ENCODE measurements at places on chromosomes 12 and 14. TPM values are rescaled to one million over a fixed set of nuclear protein-coding genes. Genes with fewer than 3 reads are reported as not detected.

Gene CMAS
- 40.3 TPM for polyA plus RNA-seq

Gene EPYC
- polyA plus RNA-seq = not detected

Gene PIANP
- not detected for polyA plus RNA-seq

- DNase-seq = no peak
These were observed 37.2 kb downstream of the SUPT16H start for GRCh38 chr14:21346532-21347135.

GRCh38 chr14:102046337-102047278, 40.2 kb downstream of the HSP90AA1 start:
- DNase-seq = no peak

DNA sequence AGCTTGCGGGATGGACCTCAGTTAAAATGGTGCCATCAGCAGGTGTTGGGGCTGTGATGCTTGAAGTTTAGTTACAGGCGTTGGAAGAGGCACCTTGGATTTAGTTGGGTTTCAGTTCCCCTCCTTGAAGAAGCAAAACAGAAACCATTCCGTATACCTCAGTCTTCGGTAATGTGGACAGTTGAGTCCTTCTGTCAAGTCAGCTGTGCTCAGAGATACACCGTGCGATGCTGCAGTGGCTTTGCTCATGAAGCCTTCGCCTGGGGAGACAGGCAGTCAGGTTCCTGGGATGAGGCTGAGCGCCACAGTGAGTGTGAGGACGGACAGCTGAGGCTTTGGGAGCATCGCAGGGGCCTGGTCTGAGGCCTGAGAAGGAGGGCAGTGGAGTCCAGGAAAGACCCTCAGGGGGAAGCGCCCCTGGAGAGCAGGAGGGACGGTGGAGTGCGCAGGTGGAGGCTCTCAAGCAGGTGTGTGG, 7.4 kb downstream of the RAN start:
- no peak for DNase-seq

DNA sequence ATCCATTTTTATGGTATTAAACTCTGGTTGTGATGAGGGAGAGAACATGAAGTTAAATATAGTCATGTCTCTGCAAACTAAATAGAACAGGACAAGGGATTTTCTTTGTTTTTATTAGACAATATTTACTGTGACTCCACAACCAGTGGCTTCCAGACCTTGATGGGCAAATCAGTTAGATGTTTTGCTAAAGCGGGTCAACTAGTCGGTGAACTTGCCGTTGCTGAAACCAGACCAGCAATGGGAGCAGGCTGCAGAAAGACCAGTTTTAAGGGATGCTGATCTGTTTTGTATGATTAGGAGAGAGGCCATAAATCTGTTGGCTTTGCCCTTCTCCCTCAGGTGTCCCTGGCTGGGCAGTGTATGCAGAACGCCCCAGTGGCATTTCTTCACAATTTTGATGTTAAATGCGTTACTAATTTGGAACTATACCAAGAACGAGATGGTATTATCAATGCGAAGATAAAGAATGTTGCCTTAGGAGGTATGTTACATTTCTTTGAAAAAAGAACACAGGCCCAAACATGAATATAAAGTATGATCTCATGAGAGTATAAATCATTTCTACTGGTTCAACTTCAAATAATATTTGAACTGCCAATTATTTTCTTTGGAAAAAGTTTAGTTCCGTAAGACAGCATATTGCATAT, 19.4 kb downstream of the TCTN2 start:
- no peak for DNase-seq
